ENCODE measurements at places on chromosomes 6 and 20.

DNA sequence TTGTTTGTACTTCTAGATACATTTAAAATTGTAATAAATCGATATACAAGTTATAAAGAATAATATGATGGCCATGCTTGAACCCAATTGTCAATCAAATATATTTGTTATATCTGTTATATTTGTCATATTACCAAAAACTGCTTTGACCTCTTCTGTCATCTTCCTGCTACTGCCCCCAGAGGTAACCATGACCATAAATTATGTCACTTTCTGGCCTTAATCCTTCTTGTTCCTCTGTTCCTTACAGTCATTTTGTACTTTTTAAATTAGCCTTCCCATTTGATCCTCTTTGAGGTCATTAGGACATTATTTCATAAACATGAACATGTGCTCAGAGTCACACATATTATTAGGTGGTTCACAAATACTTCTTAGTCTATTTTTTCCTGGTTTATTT is 124.7 kb downstream of the HFE start:
- no peak for DNase-seq

DNA sequence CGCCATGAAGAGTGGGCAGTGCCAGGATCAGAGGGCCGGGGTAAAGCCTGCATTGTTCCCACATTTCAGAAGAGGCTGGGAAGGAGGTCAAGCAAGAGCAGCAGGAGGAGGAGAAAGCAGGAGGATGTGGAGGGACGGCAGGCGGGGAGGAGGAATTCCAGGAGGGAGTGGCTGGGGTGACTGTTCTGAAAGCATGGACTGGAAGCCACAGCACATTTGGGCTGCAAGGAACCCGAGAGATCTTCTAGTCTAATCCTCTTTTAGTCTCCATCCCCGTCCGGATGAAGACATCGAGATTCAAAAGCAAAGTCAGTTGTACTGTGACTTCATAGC is 76.9 kb downstream of the FAM50B start:
- no peak for DNase-seq

DNA sequence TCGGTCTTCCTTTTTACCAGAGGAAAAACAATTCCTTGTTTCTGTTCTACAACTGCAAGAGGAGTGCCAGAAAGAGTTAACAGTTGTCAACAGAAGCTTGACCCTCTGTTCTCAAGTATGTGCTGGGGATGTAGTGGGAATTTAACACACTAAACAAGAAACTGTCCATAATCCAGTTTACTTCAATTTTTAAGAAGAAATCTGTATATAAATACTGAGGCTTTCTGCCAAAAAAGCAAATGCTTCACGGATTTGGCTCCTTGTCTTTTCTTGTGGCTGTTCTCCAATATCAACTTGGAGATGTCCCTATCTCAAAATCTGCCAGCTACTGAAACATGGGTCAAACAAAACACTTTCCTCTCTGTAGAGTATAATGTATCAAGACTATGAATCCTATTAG is 26.8 kb downstream of the REV3L start:
- no peak for DNase-seq

- DNase-seq, result no peak
These were observed 25.9 kb upstream of the AIG1 start for GRCh38 chr6:143034689-143035334.

GRCh38 chr6:156971153-156971885 is 194.1 kb downstream of the ARID1B start:
- DNase-seq, result no peak

GRCh38 chr6:13302751-13303667 is 25.3 kb downstream of the TBC1D7 start:
- peak; percentile 36 for DNase-seq

All from activated CD4-positive, alpha-beta T cell treated with anti-CD3 and anti-CD28 coated beads for 4 hours (primary cell).